CD4-positive, alpha-beta T cell (primary cell): ENCODE measurements at places on chromosomes 7 and 10.

GRCh38 chr10:50316174-50316573 is 64.9 kb upstream of the ASAH2 start:
- DNase-seq: no peak

GRCh38 chr10:51363415-51363814 is 289.1 kb downstream of the PRKG1 start:
- no peak for DNase-seq

GRCh38 chr7:66099232-66099550 is 15.5 kb upstream of the CRCP start:
- DNase-seq: no peak

DNA sequence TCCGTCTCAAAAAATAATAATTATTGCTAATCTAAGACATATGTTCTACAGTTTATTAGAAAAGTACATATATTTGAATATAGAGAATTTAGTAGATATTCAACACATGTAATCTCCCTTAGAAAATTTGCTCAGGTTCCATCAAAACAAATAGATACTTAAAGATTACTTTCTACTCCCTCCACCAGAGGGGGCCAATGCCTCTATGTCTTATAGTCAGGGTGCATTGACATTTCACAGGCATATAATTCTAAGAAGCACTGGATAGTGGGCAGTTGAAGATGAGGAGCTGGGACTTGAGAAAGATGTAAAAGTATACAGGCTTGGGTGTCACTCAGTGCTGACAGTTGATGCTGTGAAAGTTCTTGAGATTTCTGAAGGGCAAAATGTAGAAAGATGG is 301.6 kb upstream of the HPS1 start:
- no peak for DNase-seq

- DNase-seq: no peak
Measured at GRCh38 chr7:135385209-135385608, 124.7 kb downstream of the CNOT4 start.

- no peak for DNase-seq
Measured at GRCh38 chr10:60967260-60967659, 23.3 kb upstream of the RHOBTB1 start.

DNA sequence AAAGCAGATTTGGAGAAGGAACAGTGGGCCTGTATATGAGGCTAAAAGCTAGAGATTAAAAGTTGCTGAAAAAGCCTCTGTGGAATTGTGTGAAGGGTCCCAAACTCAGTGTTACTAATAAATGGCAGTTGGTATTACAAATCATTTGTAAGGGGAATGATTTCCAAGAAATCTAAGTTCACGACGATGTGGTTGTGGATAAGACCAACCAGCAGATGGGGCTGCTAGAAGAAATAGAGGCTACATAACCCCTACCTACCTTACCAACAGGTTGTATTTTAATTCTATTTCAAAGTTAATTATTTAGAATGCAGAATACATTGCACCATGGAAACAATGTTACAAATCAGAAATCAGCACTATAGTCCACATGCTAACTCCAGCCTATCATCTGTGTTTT is 377.1 kb downstream of the HPSE2 start:
- DNase-seq: no peak

DNA sequence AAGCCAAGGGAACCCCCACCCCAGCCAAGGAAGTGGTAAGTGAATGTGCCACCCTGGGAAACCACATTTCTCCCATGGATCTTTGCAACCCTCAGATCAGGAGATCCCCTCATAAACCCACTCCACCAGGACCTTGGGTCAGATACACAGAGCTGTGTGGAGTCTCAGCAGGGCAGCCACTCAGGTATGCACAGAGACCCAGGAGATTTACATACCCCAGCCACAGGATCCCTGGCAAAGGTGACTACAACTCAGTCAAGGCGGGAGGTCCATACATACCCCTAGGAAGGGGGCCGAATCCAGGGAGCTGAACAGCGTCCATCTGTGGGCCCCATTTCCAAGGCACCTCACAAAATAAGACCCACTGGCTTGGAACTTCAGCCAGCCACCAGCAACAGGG is 293.4 kb downstream of the CTNNA3 start:
- no peak for DNase-seq

DNA sequence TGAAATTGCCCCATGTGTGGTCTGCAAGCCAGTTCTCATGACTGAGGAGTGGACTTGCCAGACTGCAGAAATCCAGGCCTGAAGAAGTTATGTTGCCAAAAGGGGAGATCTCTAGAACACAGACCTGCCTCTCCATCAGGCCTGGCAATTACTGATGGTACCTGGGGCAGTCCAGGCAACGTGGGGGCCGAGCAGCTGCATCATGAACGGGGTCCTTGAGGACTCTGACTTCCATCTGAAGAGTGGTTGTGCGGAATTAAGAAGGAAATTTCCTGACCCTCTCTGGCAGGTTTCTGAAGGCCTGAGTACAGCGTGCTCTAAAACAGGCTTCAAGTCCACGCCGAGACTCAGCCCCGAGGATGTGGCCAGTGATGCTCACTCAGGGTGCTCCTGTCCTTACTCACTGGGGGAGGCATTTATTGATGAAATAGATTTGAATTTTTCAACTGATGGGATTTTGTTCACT is 30.4 kb downstream of the RAMP3 start:
- DNase-seq: no peak

DNA sequence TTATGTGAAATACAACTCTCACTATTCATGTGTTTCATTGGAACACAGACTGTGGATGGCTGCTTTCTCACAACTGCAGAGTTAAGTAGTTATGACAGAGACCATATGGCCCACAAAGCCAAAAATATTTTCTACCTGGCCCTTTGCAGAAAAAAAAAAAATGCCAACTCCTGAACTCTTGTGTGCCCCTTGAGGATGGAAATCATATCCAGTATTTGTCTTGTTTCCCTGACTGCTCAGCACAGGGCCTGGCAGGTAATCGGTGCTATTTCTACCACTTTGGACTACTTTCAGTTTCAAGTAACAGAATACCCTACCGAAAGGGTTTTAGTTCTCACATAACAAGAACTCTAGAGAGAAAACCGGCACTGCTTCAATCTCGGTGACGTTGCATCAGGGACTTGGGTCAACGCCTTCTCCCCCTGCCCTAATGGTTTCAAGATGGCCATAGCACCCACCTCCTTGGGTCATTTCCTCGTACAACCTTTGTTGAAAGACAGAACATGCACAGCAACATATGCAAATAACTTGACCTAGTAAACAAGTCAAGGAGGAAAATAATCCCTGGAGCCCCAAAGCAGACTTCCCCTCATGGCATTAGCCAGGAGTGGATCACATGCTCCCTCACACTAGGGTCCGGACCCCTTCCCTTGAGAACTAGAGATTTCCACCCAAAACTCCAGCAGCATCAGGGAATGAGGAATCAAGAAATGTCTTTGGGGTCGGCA is 11.8 kb upstream of the GPNMB start:
- DNase-seq: no peak

DNA sequence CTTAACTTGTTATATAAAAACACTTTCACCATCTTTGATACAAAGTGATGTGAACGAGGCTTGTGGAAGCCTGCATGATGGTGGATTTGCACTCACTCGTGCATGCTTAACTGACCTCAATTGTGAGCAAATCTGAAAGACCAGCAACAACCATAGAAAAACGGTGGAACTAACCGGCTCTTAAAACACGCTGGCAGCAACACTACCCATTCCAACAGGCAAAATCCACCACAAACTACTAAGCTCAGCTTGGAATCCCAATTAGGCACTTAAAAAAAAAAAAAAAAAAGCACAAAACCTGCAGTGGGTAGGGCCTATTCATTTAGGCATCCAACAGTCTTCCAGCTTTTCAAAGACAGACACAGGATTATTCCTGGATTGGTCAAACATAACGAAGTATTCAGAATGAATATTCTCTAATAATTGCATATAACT is 1.8 kb downstream of the GDI2 start:
- DNase-seq: no peak

DNA sequence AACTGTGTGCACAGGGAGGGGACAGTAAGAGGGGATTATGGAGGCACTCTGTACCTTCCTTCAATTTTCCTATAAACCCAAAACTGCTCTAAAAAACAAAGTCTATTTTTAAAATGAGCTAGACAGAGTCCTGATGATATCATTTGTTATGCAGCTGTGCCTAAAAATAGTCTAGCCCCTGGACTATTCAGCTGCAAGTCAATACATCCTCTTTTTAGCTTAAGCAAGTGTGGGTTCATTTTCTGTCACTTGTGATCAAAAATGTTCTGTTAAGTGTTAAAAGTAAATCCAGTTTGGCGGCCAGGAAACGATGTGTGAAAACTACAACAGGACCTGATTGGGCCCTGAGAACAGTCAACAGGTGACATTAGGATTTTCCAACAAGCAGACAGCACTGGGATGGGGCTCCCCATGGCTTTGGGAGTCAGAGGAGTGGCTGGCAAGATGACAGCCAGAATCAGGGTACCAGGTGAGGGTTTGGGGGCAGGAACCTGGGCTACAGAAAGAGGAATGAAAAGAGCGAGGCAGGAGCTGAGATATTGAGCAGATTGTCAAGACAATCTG is 33.9 kb downstream of the FAM107B start:
- DNase-seq: no peak

DNA sequence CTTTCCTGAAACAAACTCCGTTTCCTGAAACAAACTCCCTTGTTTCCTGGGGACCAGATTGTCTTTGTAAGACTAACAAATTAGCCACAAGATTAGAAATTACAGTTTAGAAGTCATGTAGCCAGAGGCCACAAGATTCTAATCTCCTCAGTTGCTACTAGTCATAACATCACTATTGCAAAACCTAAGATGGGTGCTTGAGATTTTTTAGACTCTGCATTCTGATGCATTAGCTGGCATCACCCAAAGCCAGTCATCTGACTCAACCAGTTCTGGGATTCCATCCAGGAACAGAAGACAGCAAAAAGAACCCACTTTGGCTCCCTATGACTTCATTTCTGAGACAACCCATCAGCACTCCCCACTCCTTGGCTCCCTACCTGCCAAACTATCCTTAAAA is 367.9 kb upstream of the MBL2 start:
- DNase-seq: no peak

DNA sequence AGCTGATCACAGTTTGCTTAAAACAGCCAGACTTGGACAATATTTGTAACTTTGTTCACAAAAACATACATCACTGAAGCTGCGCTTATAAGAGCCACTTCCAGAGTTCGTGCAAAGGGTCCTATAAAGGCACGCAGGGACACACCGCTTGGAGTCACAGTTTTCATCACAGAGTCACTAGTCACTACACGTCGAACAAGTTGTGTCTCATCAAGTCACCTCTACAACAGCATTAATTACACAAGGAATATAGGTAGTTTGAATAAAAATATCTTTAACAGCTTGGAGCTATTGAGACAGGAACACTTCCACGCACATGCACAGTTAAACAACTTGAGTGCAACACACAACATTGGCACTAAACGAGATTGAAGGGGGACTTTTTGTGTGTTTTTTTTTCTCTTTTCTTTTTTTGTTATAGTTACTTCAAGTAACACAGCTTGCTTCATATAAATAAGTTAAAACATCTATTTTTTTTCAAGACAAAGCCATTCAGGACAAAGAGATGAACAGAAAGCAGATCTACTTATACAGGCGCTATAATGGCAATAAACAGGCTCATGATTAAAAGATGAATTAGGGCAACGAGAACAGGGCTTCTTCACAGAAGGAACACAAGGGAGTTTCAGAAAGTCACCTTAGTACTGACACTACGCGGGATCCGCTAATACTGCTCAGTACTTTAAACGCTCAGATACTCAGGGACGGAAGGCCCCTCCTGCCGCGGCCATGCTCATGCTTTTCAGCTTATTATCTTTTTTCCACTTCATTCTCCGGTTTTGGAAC is 2.2 kb downstream of the HOXA5 start:
- no peak for DNase-seq

- no peak for DNase-seq
Measured at GRCh38 chr7:70738151-70738885, 393.6 kb upstream of the GALNT17 start.

- DNase-seq: no peak
Measured at GRCh38 chr7:26513948-26514347, 222.3 kb downstream of the SNX10 start.

- DNase-seq: no peak
Measured at GRCh38 chr10:126598009-126598408, 72.5 kb downstream of the C10orf90 start.

- no peak for DNase-seq
Measured at GRCh38 chr10:132817701-132818211, 31.8 kb upstream of the NKX6-2 start.

- no peak for DNase-seq
Measured at GRCh38 chr7:130140551-130141160, 64.5 kb downstream of the TMEM209 start.

- no peak for DNase-seq
Measured at GRCh38 chr10:126497672-126498071, 109.4 kb upstream of the ADAM12 start.

DNA sequence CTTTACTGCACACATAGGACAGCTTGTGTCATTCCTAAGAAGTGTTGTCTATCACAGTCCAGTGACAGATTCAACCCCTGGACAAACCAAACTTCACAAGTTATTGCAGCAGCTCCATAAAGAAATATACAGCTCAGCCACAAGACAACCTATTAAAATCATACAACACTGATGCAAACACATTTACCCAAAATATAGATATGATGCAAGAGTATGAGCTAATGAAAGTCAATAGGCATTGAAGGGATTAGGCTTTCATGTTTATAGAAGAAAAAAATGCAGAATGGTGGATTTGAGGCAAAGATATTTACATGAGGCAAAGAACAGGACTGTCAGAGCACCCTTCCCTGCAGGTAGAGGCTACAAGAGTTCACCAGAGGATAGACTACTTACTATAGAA is 14.9 kb upstream of the RAPGEF5 start:
- DNase-seq: no peak

DNA sequence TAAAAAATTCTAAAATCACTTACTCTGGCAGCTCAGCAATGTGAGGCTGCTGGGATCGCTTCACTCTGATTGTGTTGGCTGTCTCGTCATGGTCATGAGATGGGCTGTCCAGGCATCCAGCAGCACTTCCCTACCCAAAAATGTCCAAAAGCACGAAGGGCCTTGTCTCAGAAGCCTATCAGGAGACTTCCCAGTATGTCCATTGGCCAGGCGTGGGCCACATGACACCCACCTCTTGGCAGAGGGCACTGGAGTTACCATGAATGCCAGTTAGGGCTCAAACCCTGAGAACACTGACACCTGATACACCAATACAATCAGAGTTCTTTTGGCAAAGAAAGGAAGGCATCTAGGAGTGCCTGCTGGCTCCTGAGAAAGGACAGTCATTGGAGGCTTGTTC is 27.0 kb upstream of the GLI3 start:
- no peak for DNase-seq

- DNase-seq: no peak
Measured at GRCh38 chr10:84329196-84329611, 815 bp downstream of the CCSER2 start.
